Cortex of kidney (tissue), 1 donor: ENCODE measurements at places on chromosomes 12 and 14.

DNA sequence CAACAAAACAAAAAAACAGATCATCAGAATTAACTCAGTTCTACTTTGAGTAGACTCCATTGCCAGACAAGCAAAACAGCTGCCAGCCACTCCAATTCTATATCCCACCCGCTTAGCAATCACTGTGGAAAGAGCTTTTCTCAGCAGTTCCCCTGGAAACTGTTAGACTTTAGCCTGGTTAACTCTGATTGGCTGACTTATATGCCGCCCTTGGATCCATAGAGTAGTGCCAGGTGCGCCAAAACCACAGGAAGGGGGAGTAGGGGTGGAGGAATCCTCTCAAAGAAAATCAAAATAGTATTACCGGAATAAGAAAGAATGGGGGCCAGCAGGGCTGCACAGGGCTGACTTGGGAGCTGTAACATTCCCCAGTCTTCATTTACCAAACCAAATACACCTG, 5.4 kb upstream of the EML5 start:
- no peak for DNase-seq

DNA sequence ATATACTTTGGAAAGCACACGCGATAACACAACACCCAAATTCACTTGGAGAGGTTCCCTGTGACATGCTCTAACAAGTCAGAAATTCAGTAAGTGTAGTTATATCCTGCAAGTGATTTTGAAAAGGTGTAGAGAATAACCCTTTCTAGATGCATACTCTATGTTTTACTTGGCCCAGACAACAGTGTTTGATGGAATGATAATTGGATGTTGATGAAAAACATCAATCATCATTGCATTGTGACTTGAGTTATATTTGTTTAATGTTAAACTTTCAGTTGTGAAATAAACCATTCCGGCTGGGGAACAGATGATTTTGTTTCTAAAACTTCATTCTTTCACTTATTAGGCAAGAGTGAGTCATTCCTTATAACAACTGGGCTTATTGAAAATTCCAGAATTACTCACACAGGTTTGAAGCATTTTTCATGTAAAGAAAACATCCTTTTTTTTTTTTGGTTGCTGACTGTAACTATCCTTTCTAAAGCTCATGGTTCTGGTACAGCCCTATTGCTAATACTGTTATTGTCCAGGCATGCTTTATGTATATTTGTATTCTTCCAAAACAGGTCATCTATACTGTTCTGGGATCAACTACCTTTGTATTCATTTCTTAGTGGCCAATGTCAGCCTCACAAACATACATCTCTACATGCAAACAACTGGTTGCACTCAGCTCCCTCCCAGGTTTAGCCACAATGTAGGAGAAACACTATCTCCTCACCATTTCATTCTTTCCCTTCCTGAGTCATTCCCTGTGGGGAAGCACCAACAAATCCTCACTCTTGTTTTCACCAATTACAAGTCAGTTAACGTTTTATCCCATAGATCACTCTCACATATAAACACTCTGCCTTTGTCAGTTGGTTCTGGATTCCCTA, 121.2 kb upstream of the LRIG3 start:
- no peak for DNase-seq

GRCh38 chr14:77508249-77508648, 9.6 kb upstream of the ISM2 start:
- no peak for DNase-seq

DNA sequence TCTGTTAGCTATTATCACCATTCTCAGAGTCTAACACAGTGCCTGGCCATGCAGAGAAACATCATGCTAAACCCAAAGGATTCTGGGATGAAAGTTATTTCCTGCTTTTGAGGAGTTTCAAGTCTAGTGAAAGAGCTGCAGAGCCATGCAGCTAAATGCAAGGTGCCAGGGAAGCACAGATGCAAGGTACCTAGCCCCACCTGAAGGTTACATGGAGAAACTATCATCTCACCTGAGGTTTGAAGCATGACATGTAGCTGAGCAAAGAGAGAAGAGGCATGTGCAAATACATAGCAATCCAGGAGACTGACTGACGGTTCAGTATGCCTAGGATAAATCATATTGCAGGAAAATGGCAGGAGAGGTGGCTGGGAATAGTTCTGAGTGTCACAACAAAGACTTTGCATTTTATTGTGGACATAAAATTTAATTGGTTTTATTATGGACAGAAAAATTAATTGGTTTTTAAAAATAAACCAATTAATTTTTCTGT, 170.4 kb downstream of the PRKD1 start:
- no peak for DNase-seq

DNA sequence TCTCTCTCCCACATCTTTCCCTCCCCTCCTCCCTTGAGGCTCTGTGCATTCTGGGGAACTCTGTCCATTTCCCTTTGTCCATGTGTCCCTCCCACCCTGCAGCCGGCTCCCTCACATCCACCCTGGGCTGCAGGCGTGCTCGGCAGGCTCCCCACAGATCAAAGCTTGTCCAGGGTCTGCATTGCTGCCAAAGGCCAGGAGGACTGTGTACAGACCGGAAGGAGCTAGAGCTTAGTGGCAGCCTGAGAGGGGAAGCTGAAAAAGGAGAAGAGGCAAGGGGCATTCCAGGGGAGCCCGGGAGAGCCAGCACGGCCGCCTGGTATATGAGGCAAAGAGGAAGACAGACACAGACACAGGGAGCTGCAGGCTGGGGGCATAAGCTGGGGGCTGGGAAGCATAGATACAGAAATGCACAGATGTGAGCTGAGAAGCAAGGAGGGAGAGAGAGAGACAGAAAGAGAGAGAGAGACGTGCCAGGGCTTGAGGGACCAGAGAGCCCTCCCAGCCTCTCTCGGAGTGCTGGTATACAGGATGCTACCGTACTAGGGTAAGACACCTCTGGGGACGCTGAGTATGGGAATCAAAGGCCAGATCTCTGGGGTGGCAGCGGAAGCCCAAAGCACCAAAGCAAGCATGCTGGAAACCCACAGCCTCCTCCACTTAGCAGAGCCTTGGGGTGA, 3.3 kb downstream of the CD4 start:
- no peak for DNase-seq

- no peak for DNase-seq
Observed at GRCh38 chr14:21104448-21105060, 3.7 kb downstream of the TMEM253 start.

DNA sequence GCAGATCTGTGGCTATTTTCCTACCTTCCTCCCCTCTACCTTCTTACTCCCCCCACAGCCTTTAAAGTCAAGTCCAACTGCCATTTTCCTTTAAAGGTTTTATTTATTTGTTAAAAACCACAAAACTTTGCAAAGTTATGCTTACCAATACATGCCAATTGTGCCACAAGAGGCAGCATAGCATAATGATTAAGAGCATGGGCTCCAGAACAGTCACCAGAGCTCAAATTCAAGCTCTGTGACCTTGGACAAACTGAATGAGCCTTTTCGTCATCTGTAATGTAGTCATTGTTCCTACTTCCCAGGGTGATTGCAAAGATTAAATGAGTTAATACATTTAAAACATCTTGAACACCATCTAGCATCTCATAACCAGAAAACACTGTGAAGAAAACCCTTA, 13.0 kb upstream of the FMNL3 start:
- no peak for DNase-seq

DNA sequence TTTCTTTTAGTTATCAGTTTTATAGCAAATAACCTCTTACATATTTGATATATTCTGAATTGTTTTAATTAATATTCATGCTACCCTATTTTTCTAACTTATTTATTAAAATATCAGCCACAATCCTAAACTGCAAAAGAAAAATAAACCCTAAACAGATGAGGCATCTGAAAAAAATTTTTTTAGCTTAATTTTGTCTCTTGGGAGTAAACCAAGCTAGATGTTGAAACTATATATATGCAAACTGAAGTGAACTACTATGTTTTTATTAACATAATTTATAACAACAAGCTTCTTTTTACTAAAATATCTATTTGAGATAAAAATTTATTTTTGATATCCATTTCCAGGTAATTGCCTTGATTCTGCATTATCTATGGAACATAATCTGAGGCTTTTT, 87.6 kb downstream of the PTPRQ start:
- no peak for DNase-seq

- no peak for DNase-seq
Observed at GRCh38 chr12:107568718-107569117, 116.9 kb upstream of the PWP1 start.

- DNase-seq = no peak
Observed at GRCh38 chr14:76954394-76955190, 73.9 kb downstream of the IRF2BPL start.

- no peak for DNase-seq
Observed at GRCh38 chr12:115042341-115042740, 358.4 kb upstream of the TBX3 start.

- DNase-seq = no peak
Observed at GRCh38 chr12:121630791-121631355, 4.5 kb downstream of the ORAI1 start.

DNA sequence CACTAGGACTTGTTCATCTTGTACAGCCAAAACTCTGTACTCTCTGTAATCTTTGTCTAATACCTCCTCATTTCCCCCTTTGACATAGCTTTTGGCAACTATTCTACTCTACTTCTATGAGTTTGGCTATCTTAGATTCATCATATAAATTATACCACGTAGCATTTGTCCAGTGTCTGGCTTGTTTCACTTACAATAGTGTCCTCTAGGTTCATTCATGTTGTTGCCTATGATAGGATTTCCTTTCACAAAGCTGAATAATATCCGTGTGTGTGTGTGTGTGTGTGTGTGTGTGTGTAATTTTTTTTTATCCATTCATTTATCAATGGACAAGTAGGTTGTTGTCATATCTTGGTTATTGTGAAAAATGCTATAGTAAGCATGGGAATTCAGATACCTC, 209.5 kb downstream of the KCNC2 start:
- no peak for DNase-seq

GRCh38 chr12:104576980-104577580, 120.3 kb downstream of the CHST11 start:
- no peak for DNase-seq

DNA sequence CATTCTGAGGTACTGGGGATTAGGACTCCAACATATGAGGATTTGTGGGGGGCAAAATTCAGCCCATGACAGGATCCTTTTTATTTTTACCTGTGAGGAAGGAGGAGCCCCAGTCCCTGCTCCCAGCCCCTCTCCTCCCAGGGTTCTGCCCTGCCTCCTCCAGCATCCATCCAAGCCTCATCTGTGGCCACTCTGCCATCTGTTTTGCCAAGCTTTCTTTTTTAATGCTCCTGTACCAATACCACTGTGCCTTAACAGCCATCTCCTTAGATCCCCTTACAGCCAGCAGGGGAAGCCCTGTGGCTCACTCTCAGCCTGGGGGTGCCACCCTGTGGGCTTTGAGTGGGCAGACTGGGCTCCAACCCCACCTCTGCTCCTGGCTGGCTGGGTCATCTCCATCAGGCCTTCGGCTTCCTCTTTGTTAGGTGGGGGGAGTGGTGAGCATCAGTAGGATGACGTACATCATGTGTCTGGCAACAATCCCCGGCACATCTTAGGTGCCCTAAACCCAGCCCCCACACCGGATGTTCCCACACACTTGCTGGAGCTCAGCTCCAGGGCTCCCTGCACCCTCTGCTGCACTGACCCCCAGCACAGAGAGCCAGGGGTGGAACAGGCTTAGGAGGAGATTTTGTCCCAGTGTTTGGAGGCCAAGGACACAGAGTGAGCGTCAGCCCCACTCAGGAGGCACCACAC, 40.2 kb downstream of the CYP46A1 start:
- DNase-seq = no peak

GRCh38 chr12:108505129-108505528, 9.9 kb upstream of the FICD start:
- DNase-seq = no peak

GRCh38 chr12:27896419-27896990, 76.0 kb downstream of the PTHLH start:
- DNase-seq = no peak

DNA sequence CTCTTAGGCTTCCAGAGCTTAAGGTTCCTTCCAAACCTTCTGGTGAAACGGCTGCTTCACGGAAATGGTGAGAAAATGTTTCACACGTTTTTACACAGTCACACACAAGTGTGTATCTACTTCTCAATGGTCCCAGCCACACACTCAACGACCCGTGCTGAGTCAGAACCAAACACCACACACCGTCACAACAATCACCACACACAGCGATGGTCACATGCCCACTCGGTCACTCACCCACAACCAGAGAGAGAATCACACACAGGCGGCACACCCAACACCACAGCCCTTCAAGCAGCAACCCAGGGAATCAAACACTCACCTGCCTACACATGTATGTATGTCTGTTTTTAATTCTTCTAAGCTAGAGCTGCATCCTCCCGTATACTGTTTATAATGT, 12.6 kb upstream of the PLEKHD1 start:
- DNase-seq = no peak

DNA sequence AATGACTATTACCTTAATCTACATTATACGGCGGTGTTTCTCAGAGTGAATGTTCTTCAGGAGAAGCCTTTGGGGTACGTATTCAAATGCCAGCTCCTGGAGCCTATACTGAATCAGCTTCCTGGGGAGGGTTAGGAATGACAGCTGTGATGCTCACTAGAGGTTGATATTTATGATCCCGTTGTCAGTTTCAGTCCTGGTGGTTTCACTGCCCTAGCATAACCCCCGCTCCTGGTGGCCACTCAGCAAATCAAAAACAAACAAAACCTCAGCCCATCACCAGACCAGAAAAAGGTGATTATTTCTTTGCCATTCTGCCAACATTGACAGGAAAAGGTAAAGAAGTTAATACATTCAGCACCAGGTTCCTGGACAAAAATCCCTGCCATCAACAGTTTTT, 136.5 kb upstream of the CRY1 start:
- no peak for DNase-seq

DNA sequence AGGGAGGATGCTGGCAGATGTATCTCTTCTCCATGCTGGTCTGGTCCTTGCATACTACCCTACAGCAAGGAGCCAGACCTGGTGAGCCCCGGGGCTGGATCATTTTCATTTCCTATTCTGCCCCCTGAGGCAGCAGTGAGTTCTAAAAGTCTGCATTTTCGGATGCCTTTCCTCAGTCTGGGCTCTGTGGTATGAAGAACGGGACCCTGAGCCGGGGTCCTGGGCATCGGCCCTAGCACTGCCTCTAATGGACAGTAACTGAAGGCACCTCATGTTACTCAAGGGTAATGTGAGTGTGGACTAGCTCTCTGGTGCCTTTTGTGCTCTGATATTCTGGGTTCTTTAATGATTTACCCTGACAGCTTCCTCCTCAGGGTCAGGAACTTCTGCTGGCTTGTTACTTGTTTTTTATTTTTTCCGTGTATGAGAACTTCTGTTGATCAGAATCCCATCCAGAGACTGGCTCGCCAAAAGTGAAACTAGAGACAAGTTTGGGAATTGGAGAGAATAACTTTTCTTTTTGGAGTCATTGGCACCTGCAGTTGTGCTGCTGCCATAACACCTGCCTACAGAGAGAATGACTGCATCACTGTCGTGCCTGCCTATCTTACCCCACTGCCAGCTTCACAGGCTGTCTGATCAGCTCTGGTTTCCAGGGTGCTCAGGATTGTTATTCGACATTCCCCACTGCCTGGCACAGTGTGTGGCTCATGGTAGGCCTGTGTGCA, 62.3 kb downstream of the SUSD6 start:
- no peak for DNase-seq
